ENCODE measurements at places on chromosomes 11 and 22. TPM values are rescaled to one million over a fixed set of nuclear protein-coding genes. Genes with fewer than 3 reads are reported as not detected.
A peak's percentile ranks its signal among the peaks of the same experiment; 100 is the strongest.

UPK3A gene
- not detected for total RNA-seq

FAM227A gene
- 16.8 TPM for total RNA-seq

MYEOV gene
- total RNA-seq: 0.98 TPM

MIAT gene
- 3.6 TPM for total RNA-seq

SCO2 gene
- 14.0 TPM for total RNA-seq

PSMA1 gene
- total RNA-seq: 66.1 TPM

LBHD1 gene
- total RNA-seq: 7.2 TPM

DNA sequence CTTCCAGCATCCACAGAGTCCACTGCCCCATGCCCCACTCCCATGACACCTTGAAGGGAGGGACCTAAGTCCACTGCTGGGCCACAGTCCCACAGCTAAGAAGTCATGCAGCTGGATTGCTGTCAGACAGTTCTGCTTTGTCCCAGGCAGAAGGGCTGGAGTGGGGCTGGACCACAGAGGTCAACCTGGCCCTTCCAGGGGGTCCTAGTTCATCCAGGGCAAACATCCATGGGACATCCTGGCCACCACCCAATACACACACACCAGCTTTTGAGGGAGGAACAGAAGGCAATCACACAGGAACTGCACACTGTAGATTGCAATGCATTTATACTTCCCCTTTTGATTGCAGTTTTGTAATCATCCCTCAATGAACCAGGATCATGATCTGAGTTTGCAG lies 11.3 kb upstream of the APOL4 start:
- no peaks in the 10 kb centered on the region for H3K27me3 ChIP-seq
- H3K36me3 ChIP-seq: no peaks in the 10 kb centered on the region
- no peak overlapping the region for H3K27ac ChIP-seq
- no peak for DNase-seq

DNA sequence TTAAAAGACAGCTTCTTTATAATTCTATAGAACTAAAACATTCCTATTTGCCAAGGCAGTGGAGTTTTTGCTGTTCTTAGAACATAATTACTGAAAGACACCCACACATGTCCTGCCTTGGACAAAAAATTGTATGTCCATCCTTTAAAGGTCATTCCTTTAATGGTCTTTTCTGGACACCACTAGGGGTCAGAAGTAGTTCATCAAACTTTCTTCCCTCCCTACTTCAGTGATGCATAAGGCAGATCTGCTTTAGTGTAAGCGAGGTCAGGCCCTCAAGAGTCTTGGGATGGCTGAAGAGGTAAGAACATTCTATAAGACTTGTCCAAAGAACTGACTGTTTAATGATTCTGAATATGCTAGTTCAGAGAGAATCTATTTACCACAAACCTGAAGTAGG lies 4.3 kb upstream of the OR51V1 start:
- no peak overlapping the region for H3K27ac ChIP-seq
- H3K4me1 ChIP-seq: no peaks in the 10 kb centered on the region
- H3K27me3 ChIP-seq: no peaks in the 10 kb centered on the region
- no peak overlapping the region for H3K4me3 ChIP-seq

- H3K27ac ChIP-seq: peak overlapping the region; percentile 66
- H3K36me3 ChIP-seq: peaks cover 3% of the 10 kb centered on the region
- no peak for DNase-seq
- no peak overlapping the region for H3K4me3 ChIP-seq
- no peaks in the 10 kb centered on the region for H3K27me3 ChIP-seq
Measured at GRCh38 chr11:12249590-12250260, 127.6 kb upstream of the PARVA start.

DNA sequence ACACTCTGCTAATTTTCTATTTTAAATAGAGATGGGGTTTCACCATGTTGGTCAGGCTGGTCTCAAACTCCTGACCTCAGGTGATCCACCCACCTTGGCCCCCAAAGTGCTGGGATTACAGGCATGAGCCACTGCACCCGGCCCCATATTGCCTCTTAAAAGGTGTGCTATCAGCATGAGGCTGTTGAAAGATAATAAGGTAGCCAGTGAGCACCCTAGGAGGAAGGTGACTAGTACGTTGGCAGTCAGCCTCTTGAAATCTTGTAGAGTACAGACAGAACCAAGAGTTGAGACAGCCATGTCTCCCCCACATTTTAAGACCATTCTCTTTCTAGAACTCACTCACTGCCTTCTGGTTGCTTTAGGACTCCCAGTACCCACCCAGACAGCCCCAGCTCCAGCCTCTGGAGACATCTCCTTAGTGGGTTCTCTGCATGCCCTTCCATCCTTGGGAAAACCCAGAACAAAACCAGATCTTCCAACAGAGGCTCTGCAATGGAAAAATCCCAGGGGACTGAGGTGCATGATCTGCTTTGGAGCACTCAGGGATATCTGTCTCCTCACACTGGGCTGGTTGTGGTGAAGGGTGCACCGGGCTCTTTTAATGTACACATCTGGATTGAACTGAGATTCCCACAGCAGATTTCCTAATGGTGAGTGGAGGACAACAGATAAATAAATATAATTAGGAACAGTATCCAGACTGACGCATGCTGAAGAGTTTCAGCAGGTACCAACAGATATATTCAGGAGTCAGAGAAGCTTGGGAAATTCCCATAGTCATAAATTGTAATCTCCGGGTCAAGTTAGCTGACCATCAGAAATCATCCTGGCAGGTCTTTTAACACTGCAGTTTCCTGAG lies 49.4 kb downstream of the LRRC74B start:
- no peak overlapping the region for H3K4me3 ChIP-seq
- H3K27ac ChIP-seq: no peak overlapping the region
- DNase-seq: no peak
- no peaks in the 10 kb centered on the region for H3K27me3 ChIP-seq

GRCh38 chr22:36324414-36324813 lies 63.4 kb downstream of the MYH9 start:
- no peak overlapping the region for H3K4me3 ChIP-seq
- peaks cover 78% of the 10 kb centered on the region for H3K36me3 ChIP-seq
- H3K4me1 ChIP-seq: peaks cover 90% of the 10 kb centered on the region
- peak overlapping the region; percentile 91 for H3K27ac ChIP-seq
- no peak for DNase-seq
- H3K27me3 ChIP-seq: no peaks in the 10 kb centered on the region

- H3K4me1 ChIP-seq: no peaks in the 10 kb centered on the region
- no peak for DNase-seq
- H3K27me3 ChIP-seq: no peaks in the 10 kb centered on the region
- no peak overlapping the region for H3K4me3 ChIP-seq
- H3K36me3 ChIP-seq: no peaks in the 10 kb centered on the region
- H3K27ac ChIP-seq: no peak overlapping the region
Measured at GRCh38 chr11:79269611-79270307, 171.1 kb downstream of the TENM4 start.

GRCh38 chr22:40231618-40232313 lies 54.0 kb downstream of the TNRC6B start:
- no peak overlapping the region for H3K27ac ChIP-seq
- no peak for DNase-seq
- H3K36me3 ChIP-seq: no peaks in the 10 kb centered on the region
- no peaks in the 10 kb centered on the region for H3K27me3 ChIP-seq
- H3K4me1 ChIP-seq: peaks cover 13% of the 10 kb centered on the region

GRCh38 chr11:68014947-68015447 lies 4.9 kb downstream of the ALDH3B1 start:
- H3K4me3 ChIP-seq: no peak overlapping the region
- peaks cover 78% of the 10 kb centered on the region for H3K4me1 ChIP-seq
- no peaks in the 10 kb centered on the region for H3K36me3 ChIP-seq
- no peak for DNase-seq
- no peaks in the 10 kb centered on the region for H3K27me3 ChIP-seq
- peak overlapping the region; percentile 91 for H3K27ac ChIP-seq

- H3K4me1 ChIP-seq: peaks cover 11% of the 10 kb centered on the region
- H3K4me3 ChIP-seq: no peak overlapping the region
- no peak overlapping the region for H3K27ac ChIP-seq
- H3K36me3 ChIP-seq: no peaks in the 10 kb centered on the region
- no peak for DNase-seq
Measured at GRCh38 chr22:45305456-45306075, 4.2 kb upstream of the FAM118A start.

DNA sequence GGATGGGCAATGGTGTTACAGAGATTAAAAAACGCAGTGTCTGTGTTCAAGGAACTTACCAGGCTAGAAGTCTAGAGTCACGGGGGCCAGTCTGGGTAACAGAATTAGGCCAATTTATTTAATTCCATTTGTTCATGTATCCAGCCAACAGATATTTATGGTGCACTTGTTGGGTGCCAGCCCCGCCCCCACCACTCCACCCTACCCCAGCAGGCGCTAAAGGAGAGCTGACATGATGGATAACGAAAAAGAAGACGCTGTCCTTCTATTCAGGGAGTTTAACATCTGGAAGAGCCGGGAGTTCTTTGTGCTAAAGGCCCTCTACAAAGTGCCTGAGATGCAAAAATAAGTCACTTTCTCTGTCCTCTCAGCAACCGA lies 1.1 kb upstream of the BMAL1 start:
- H3K36me3 ChIP-seq: no peaks in the 10 kb centered on the region
- peak overlapping the region; percentile 97 for H3K4me3 ChIP-seq
- no peaks in the 10 kb centered on the region for H3K27me3 ChIP-seq

- no peaks in the 10 kb centered on the region for H3K27me3 ChIP-seq
- DNase-seq: no peak
- H3K36me3 ChIP-seq: no peaks in the 10 kb centered on the region
- H3K4me3 ChIP-seq: no peak overlapping the region
- no peak overlapping the region for H3K27ac ChIP-seq
- no peaks in the 10 kb centered on the region for H3K4me1 ChIP-seq
Measured at GRCh38 chr11:7444091-7444981, 41.0 kb upstream of the OLFML1 start.

GRCh38 chr11:94876645-94877442 lies 96.5 kb downstream of the CWC15 start:
- H3K27me3 ChIP-seq: no peaks in the 10 kb centered on the region
- DNase-seq: peak; percentile 79
- no peaks in the 10 kb centered on the region for H3K36me3 ChIP-seq
- peaks cover 13% of the 10 kb centered on the region for H3K4me1 ChIP-seq

DNA sequence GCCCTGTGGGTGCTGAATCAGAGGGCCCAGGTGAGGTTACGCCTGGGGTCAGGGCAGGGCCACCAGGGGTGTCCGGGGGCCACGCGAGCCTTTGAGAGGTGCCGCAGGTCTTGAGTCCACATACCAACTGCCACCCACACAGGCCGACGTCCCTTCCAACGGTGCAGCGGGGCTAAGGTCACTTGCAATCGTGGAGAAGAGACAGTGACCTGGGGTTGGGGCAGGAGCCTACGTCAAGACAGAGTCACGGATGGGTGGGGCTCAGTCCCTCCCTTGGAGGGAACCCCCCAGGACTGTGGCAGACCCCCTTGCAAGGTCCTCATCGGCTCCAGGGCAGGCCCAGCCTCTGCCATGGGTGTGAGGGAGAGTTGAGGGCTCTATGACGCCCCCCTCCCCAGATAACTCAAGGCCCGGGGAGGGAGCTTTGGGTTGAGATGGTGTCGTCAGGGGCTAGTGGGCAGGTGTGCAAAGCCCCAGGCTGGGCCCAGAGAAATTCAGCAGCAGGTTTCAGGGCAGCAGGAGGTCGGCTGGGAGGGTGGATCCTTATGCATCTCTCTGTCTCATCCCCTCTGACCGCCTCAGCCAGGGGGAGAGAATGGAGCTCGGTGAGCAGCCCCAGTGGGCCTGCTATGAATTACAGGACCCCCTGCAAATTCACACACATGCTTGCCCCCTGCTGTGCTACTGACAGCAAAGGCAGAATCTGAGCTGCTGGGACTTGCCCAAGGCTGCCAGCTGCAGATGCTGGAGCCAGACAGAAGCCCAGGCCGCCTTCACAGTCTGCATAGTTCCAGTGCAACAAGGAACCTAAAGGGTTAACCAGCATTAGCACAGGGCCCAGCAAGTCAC lies 60.0 kb downstream of the MYEOV start:
- H3K4me1 ChIP-seq: no peaks in the 10 kb centered on the region
- DNase-seq: no peak
- no peak overlapping the region for H3K4me3 ChIP-seq

- no peak overlapping the region for H3K4me3 ChIP-seq
- no peaks in the 10 kb centered on the region for H3K4me1 ChIP-seq
- no peaks in the 10 kb centered on the region for H3K36me3 ChIP-seq
- no peak for DNase-seq
- no peaks in the 10 kb centered on the region for H3K27me3 ChIP-seq
- no peak overlapping the region for H3K27ac ChIP-seq
Measured at GRCh38 chr11:82191695-82192094, 542.0 kb downstream of the FAM181B start.

GRCh38 chr22:40635940-40636379 lies 559 bp downstream of the MRTFA start:
- peaks cover 34% of the 10 kb centered on the region for H3K4me1 ChIP-seq
- H3K27me3 ChIP-seq: no peaks in the 10 kb centered on the region
- peak overlapping the region; percentile 96 for H3K4me3 ChIP-seq
- peak; percentile 31 for DNase-seq
- H3K27ac ChIP-seq: peak overlapping the region; percentile 91

GRCh38 chr11:11786771-11787170 lies 55.0 kb upstream of the USP47 start:
- H3K27me3 ChIP-seq: no peaks in the 10 kb centered on the region
- DNase-seq: no peak
- H3K4me3 ChIP-seq: no peak overlapping the region
- peaks cover 7% of the 10 kb centered on the region for H3K4me1 ChIP-seq
- H3K36me3 ChIP-seq: no peaks in the 10 kb centered on the region

GRCh38 chr11:66987924-66988637 lies 13.0 kb downstream of the C11orf86 start:
- no peak overlapping the region for H3K4me3 ChIP-seq
- peaks cover 5% of the 10 kb centered on the region for H3K4me1 ChIP-seq
- no peak overlapping the region for H3K27ac ChIP-seq
- no peaks in the 10 kb centered on the region for H3K27me3 ChIP-seq
- no peak for DNase-seq

GRCh38 chr11:46248289-46249102 lies 29.0 kb upstream of the CREB3L1 start:
- H3K4me3 ChIP-seq: no peak overlapping the region
- H3K27ac ChIP-seq: no peak overlapping the region
- no peaks in the 10 kb centered on the region for H3K4me1 ChIP-seq

DNA sequence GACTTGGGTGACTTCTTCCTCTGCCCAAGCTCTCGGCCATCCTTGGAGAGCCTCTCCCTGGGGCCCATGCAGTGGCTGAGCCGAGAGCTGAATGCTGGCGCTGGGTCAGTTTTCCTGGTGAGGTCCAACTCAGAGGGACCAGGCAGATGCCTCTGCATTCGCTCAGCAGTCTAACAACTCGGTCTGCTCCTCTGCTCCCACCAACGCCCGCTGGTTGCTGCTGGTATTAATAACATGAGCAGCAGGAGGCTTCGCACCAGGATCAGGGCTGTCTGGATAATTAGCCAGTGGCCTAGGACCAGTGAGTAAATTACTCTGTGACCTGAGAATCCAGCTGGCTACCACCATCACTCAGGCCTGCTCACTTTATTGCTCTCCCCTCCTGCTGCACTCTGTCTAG lies 77.7 kb upstream of the FAM181B start:
- no peaks in the 10 kb centered on the region for H3K27me3 ChIP-seq
- H3K27ac ChIP-seq: no peak overlapping the region
- no peaks in the 10 kb centered on the region for H3K36me3 ChIP-seq
- no peaks in the 10 kb centered on the region for H3K4me1 ChIP-seq

Data from upper lobe of left lung (tissue), 6 donors.